ENCODE measurements at places on chromosomes 16 and 17.

DNA sequence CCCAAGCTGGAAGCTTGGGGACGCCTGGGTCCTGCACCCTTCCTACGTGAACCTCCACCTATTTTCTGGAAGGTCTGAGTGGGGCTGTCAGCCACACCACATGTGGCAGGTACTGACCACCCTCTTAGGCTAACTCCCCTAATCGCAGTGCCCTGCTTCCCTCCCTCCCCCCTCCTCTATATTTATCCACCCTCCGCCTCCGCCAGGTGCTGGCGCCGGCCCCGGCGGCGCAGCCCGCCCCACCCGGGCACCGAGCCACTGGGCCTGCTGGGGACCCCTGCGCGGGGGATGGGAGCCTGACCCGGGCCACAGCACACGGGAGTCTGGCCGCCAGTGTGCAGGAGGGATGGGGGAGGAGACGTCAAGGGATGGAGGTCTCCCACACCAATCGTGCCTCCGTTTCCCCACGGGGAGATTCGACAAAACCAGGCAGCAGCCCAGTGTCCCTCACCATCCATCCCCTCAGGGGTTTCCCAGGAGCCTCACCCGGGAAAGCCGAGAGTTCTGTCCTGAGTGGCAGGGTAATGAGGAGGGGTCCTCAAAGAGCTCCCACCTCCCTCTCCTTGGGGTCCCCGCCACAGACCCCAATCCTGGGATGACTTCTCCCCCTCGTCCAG, 1.3 kb downstream of the PLEKHH3 start:
- no peak for DNase-seq

DNA sequence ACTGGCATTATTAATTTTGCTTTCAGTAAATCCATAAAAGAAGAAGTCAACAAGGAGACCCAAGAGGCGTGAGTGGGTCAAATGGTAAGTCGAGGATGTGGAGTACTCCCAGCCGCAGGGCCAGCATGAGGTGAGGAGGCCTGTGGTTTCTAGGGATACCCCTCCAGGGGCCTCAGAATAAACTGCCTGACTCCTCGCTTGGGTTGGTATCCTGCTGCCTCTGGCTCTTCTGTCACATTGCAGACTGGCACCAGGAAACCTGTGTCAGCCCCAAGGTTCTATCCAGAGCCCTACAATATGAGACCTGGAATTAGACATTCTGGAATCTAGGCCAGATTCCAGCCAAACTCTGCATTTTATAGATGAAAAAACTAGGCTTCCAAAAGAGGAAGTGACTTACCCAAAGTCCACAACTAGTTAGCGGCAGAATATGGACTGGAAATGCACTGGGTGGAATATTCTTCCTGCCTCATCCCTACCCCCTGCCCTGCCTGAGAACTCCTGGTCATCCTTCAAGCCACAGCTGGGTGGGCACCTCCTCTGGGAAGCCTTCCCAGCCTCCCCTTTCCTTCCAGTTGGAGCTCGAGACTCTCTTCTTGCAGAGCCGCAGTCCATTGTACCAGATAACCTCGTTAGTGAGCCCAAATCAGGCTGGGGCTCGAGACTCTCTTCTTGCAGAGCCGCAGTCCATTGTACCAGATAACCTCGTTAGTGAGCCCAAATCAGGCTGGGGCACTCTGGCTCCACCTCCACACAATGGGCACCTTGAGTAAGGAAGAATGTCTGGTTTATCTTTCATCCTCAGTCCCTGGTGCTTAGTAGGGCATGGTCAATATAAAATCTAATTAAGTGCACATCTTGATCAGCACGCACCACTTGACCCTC, 22.6 kb downstream of the C17orf67 start:
- no peak for DNase-seq

DNA sequence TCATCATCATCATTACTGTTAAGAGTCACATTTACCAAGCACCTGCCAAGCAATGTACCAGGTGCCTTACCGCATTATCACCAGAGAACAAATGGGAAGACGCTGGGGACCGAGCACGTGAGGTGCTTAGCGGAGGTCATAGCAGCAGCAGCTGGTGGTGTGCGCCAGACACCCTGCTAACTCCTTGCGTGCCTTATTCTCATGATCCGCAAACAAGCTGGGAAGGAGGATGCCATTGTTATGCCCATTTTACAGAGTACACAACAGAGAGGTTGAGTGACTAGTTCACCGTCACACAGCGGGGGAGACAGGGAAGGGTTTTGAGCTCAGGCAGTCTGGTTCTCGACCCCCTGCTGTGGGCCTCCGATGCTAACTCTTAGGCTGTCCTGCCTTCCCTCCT, 7.3 kb downstream of the ATP2A3 start:
- DNase-seq: no peak

GRCh38 chr16:66690106-66690847, 6.3 kb downstream of the CMTM4 start:
- DNase-seq: no peak

- DNase-seq: no peak
These were observed 177.7 kb downstream of the TMEM132E start for GRCh38 chr17:34757106-34757505.

GRCh38 chr17:19242926-19243325, 5.8 kb downstream of the EPN2 start:
- no peak for DNase-seq

DNA sequence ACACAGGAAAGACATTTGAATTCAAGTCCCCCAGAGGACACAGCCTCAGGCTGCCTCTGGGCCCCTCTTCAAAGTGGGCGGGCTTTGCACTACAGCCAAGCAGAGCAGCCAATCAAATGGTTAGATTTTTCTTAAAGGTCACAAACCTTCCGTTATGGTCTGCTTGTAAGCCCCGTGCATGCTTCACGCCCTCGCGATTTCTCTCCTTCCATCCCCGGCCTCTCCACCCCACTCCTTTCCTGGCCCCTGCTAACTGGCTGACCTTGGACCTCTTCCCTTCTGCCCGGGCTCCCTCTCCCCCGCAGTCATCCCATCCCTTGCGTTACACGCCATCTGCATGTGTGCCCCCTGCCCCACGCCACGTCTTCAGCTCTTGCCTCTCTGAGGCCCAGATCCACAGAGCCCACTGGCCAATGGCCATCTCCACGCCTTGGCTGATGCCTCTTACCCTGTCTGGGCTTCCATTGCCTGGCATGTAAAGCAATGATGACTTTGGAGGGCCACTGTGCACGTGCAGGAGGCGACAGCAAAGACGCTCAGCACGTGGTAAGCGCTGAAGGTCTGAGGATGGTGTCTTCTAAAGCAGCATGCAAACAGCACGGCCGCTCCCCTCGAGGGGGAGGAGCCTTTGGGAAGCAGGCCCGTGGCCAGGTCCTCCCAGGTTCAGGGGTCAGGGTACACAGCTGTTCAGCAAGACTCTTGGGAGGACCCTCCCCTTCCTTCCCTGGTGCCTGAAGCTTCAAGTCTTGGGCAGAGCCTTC, 86.8 kb downstream of the ZDHHC7 start:
- no peak for DNase-seq

GRCh38 chr16:80883159-80883642, 78.8 kb upstream of the CDYL2 start:
- DNase-seq: no peak

DNA sequence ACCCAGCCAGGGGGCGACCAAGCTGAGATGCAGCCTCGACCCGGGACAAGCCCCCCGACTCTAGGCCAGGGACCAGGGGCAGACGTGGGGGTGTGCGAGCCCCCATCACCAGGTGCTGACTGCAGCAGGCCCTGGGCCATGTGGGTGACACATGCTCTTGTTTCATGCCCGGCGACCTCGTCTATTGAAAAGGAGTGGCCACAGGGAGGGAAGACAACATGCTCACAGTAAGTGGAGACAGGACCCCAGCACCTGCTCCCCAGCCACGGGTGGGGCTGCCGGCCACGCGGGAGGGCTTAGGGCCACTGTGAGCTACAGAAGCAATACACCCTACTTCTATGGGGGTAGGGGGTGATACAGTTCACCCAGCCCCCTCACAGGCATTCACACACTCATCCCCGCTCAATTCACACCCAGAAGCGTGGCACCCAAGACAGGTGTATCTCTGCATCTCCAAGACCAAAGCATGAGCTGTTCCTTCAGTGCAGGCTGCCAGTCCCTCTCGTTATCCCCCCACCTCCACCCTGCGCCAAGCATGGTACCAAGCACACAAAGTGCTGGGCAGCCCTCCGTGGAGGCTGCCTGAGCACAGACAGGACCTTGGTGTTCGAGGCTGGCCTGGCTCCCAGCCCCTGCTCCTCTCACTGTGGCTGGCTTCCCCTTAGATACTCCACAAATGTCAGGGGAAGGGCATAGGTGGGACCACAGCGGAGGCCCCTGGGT, 13.6 kb downstream of the VASN start:
- DNase-seq: no peak

GRCh38 chr16:70255574-70255973, 3.8 kb upstream of the EXOSC6 start:
- no peak for DNase-seq

DNA sequence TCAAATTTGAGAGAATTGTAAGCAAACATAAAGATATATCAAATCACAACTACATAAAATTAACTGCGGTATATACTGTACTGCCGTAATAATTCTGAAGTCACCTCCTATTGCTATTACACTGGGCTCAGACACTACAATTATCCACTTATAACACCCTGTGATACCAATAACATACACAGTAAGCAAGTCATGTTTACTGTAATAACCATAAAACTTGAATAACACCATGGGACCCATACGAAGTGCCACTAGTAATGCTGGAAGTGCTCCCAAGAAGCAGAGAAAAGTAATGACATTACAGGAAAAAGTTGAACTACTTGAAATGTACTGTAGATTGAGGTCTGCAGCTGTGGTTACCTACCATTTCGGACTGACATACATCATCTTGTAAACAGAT, 24.0 kb downstream of the CMC2 start:
- DNase-seq: no peak

GRCh38 chr17:73316919-73317505, 5.2 kb upstream of the CDC42EP4 start:
- no peak for DNase-seq

DNA sequence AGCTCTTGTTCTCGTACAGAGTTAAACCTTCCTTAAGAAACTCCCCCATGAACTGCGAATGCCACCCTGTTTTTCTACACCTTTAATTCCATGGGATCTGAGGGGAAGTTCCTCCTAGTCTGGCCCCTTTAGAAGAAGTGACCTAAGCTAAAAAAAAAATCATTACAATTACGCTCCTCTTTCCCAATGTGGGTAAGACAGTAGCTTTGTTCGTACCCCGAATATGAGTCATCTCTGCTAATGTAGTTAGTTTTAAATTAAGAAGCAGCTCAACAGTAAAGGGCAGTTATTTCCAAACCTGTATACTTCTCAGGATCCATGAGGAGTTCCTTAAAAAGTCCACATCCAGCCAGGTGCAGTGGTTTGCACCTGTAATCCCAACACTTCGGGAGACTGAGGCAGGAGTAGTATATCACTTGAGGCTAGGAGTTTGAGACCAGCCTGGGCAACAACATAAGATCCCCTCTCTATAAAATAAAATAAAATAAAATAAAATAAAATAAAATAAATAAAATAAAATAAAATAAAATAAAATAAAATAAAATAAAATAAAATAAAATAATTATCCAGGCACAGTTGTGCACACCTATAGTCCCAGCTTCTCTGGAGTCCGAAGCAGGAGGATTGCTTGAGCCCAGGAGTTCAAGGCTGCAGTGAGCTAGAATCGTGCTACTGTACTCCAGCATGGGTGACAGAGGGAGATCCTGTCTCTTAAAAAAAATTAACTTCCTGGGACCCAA, 26.1 kb downstream of the RCVRN start:
- no peak for DNase-seq

DNA sequence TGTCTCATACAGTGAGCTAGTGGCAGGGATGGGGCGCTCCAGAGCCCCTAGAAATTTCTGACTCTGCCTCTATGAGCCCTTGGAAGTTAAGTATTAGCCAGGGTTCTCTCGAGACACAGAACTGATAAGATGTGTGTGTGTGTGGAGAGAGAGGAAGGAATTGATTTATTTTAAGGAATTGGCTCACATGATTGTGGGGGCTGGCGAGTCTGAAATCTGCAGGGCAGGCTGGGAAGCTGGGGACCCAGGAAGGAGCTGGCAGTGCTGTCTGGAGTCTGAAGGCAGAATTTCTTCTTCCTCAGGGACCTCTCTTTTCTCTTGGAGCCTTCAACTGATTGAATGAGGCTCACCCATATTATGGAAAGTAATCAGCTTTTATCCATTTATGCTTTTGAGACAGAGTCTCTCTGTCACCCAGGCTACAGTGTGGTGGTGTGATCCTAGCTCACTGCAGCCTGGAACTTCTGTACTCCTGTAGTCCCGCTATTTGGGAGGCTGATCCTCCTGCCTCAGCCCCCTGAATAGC, 16.8 kb downstream of the LRRC75A start:
- no peak for DNase-seq

- no peak for DNase-seq
These were observed 68.0 kb downstream of the CBLN1 start for GRCh38 chr16:49213594-49213993.

DNA sequence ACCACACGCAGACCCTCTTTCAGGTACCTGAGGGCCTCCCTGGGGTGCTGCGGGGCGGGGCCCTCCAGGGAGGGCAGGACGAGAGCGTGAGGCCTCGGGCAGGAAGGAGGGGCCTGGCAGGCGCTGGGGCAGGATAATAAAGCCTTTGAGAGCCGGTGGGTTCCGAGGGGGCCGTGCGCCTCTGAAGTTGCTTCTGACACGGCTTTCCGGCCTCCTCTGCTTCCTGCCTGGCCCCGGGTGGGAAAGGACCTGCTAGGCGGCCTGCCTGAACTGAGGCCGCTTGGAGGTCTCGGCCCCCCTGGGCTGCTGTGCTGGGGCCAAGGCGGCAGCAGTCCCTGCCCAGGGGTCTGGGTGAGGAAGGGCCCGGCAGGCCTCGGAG, 10.4 kb downstream of the CENPX start:
- no peak for DNase-seq

GRCh38 chr17:18859256-18859655, 1.3 kb downstream of the PRPSAP2 start:
- no peak for DNase-seq

DNA sequence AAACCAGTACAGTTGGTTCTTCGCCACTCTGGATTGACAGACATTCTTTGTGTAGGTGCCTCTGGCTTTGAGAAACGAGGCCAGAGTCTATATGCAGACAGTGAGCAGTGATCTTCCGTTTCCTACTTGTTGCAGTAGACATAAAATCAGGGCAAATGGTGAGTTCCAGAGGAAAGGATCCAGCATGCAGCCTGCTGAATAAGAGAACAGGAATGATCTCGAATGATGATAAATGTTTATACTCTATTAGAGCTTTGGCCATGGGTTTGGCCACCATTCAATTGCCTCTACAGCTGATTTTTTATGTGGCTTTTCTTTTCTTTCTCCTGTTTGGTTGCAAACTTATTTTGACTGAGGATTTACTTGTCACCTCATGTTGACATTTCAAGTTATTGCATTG, 286.7 kb downstream of the IRX3 start:
- no peak for DNase-seq
